CD4-positive, alpha-beta T cell treated with Interleukin-6 at 100 ng/mL for 8 hours (primary cell): ENCODE measurements at places on chromosomes 5 and 9.

GRCh38 chr5:178212241-178213002, 8.1 kb downstream of the HNRNPAB start:
- DNase-seq, result no peak

- no peak for DNase-seq
These were observed 215.0 kb downstream of the FSTL4 start for GRCh38 chr5:133397348-133397747.

DNA sequence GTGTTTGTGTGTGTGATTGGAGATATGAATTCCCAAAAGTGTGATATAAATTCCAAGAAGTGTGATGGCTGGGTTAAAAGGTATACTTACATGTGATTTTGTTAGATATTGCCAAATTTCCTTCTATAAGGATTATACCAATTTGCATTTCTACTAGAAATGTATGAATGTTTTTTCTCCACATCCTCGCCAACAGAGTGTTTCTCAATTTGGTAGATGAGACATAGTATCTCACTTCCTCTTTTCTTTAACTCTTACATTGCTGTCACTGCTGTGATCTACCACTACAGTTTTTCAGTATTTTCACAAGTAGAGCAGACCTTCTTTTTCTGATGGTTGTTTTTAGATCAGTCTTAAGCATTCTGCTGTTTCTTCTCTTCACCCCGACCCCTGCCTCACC, 111.3 kb downstream of the FER start:
- no peak for DNase-seq

GRCh38 chr5:78907255-78907891, 77.7 kb downstream of the ARSB start:
- no peak for DNase-seq

GRCh38 chr5:33046091-33046490, 335.0 kb downstream of the NPR3 start:
- DNase-seq, result no peak

DNA sequence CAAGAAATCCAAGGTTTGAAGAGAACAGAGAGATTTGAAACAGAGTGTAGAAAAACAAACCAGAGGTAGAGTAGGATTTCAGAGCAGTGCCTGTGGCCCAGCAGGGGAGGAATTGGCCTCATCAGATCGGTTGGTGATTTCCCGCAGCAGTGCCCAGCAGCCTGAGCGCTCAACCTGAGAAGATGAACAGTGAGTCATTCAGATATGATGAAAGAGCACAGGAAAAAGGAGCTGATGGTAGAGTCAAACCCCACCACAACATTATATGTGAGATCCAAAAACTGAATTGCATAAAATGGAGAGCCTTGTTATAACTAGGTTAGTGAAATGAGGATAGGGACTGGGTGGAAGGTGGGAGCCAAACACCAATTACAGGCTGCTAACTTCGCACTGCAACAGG, 248.9 kb downstream of the PIK3R1 start:
- DNase-seq, result peak; percentile 13

GRCh38 chr9:34253460-34253837, 74.6 kb downstream of the UBAP1 start:
- DNase-seq, result no peak

DNA sequence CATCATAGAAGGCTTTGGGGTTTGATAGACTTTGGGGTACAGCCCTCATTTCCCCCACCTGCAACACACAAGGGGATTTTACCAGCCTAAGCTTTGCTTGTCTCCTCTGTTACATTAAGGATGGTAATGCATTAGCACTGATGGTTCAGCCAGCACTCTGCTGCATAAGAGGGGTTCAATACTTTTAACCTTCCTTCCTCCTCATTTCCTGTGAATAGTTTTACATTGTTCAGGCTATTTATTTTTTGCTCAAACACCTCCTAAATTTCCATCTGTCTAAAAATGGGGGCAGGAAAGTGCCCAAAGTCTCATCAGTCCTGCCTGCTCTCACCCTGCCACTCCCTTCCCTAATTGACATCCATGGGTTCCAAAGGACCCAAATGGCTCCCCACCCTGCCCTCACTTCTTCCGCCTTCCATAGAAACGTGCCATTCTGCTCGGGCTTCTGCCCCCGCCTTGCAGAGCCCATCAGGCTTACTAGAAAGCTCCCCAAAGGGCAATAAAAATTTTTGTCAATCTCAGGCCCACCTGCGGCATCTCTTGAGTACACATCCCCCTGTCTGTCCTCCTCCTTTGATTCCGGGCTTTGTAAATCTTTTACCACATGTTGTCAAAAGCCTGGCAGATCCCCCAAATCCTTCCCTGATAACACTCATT, 239.5 kb upstream of the SLC24A2 start:
- DNase-seq, result no peak

- DNase-seq, result no peak
These were observed 10.6 kb downstream of the DIPK1B start for GRCh38 chr9:136722969-136723356.

DNA sequence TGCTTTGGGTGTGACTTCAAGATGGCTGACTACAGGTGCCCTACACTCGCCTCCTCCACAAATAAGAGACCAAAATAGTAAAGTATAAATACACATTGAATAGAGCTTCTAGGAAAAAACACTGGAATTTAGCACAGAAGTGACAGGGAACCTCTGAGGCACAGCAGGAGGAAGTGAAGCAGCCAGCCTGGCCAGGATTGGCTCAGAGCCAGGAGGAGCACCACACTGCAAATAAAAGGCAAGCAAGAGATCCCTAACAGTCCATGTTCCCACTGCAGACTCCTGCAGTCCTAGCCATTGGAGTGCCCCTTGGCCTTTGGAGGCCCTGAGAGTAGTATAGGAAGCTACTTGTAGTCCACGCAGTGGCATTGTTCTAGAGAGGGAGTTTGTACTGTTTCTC, 186.7 kb upstream of the TLX3 start:
- DNase-seq, result no peak

GRCh38 chr5:10421896-10422691, 19.6 kb upstream of the ROPN1L start:
- no peak for DNase-seq

GRCh38 chr5:35626108-35626507, 8.4 kb downstream of the SPEF2 start:
- no peak for DNase-seq

GRCh38 chr9:19423163-19423562, 14.4 kb downstream of the ACER2 start:
- no peak for DNase-seq

GRCh38 chr5:78550891-78551290, 97.7 kb downstream of the LHFPL2 start:
- no peak for DNase-seq

DNA sequence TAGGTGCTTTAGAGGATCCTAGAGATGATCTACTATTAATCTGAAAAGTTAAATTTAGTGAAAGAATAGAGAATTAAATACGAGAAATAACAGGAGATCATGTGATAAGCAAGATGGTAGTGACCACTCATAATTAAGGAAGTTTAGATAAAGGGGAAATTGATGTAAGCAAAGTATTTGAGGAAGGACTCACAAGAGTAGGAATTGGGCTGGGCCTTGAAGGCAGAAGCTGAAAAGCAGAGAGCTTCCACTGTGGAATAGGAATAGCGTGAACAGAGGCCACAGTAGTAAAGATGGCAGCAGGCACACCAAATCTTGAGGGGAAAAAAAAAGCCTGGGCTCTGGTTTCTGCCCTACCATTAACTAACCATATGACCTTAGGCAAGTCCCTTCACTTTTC, 38.0 kb downstream of the KIF24 start:
- no peak for DNase-seq

- DNase-seq, result no peak
These were observed 1403.5 kb upstream of the CDH18 start for GRCh38 chr5:21391506-21391905.

DNA sequence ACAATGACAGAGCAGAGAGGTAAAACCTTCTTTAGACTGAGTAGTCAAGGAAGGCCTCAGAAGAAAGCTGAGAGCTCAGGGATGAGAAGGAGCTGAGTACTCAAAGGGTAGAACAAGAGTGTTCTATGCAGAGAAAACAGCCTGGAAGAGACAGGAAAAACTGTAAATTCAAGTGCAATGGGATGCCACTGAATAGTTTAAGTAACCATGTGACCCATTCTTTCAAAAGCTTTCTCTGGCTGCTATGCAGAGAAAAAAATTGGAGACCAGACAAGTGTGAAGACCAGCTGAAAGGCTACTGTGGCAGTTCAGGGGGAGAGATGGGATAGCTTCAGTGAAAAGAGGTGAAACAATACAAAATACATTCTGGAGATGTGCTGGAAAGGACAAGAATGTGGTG, 61.3 kb upstream of the RNF38 start:
- no peak for DNase-seq

DNA sequence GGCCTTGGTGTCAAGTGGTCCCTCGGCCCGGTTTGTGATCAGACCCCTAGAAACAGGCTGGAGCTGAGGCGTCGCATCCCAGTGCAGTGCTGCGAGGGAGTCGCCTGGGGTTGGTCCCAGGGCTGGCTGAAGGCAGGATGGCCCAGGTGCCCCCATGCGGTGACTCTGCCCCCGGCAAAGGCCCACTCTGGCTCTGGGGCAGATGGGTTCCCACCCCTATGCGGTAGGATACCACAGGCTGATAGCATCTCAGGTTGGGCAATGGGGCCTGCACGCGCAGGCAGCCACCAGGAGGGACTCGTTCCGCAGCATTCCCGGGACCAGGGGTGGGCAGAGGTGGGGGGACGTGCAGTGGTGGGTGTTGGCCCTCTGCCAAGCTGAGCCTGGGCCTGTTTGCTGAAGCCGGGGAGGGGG, 86.0 kb downstream of the RXRA start:
- no peak for DNase-seq

- DNase-seq, result no peak
These were observed 62.2 kb downstream of the IPPK start for GRCh38 chr9:92607773-92608172.
